Activated CD4-positive, alpha-beta T cell treated with anti-CD3 and anti-CD28 coated beads, Interleukin-2, Interleukin-4, amounts not matched to agents 100 ng/mL and 50 ng/mL, durations not matched to agents 16 hours and 8 hours (primary cell): ENCODE measurements at places on chromosomes 5 and 9.

DNA sequence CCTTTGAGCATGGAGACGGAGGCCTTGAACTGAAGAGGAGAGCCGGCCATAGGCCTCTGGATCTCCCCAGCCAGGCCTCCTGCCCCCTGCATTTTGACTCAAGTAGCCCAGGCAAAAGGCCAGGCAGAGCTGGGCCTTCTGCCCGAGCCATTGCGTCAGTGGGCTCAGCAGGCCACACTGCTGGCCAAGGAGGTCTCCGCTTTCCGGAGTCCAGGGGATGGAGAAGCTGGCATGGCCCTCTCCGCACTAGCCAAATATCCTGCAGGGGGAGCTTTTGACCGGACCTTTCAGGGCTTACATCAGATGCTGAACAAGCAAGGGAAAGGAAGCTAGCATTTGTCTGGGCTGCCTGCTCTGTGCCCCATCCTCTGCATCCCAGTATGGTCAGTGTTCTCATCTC lies 386.8 kb downstream of the TRIM36 start:
- no peak for DNase-seq

GRCh38 chr5:148937830-148938521 lies 111.6 kb downstream of the ADRB2 start:
- no peak for DNase-seq

- no peak for DNase-seq
Measured at GRCh38 chr9:38211002-38211401, 142.0 kb upstream of the SHB start.

- DNase-seq = no peak
Measured at GRCh38 chr9:132793606-132794580, 84.2 kb downstream of the AK8 start.

- no peak for DNase-seq
Measured at GRCh38 chr5:12237837-12238575, 333.8 kb upstream of the CTNND2 start.

DNA sequence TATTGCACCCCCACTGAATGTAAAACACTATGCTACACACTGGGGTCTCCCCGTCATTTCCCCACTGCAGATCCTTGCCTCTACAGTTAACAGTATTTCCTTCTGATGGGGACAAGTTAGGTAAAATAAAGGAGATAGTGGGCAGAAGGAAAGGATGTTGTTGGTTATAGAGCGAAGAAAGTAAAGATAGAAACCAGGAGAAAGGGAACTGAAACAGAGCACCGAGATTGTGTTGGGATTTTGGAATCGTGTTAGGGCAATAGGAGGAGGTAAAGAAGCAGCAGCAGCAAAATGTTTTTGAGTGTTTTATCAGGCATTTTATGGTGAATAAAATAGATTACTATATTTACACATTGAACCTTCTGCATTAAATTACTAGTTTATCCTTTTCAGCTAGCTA lies 60.0 kb downstream of the PAM start:
- DNase-seq = no peak

DNA sequence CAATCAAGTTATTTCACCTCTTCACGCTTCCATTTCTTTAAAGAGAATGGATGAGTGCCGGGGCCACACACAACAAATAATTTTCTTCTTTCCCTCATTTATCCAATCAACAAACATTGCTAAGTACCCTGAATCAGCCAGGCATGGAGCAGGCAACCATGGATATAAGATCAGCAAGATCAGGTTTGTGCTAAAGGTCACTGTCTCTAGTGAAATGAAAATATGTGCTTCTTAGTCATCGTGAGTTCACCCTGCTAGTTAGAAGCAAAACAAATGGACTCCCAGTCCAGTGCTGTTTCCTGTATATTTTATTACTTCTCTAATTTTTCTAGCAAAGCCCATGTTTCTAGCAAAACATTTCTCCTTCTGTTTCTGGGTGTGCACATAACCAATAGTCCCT lies 629.2 kb downstream of the BNC2 start:
- DNase-seq = no peak

- DNase-seq = no peak
Measured at GRCh38 chr9:34630402-34631154, 1.7 kb upstream of the ARID3C start.

GRCh38 chr9:114884787-114885452 lies 45.5 kb downstream of the TNFSF8 start:
- no peak for DNase-seq

DNA sequence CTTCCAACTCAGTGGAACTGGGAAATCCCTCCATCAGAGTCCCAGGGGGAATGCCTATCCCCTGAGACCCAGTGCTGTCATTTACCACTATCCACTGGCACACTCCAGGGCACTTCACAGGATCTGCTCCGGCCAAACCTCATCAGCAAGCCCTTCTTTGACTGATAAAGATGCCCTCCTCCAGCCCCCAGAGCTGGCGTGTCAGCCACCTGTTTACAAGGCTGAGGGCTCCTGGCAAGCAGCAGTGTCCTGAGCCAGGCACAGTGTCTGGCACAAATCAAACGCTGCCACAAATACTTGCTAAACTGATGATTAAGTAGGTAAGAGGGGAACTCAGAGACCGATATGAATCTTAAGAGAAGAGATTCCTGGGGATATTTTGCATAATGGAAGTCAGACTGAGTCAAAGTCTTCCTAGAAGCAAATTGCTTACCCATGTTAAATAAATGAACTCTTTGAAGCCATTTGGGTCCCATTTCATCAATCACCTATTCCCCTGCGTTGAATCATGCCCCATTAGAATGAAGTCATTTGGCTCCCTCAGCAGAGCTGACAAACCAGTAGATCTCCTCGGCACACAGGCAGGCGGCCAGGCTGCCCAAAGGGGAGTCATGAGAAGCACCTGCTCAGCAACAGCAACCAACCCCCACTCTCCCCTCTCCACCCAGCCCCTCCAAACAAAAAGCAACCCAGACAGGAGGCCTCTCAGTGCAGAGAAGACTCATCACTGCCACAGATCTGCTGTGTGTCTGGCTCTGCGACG lies 97.4 kb downstream of the CDK5RAP2 start:
- no peak for DNase-seq

- DNase-seq = no peak
Measured at GRCh38 chr9:114355821-114356220, 26.2 kb downstream of the ORM2 start.

DNA sequence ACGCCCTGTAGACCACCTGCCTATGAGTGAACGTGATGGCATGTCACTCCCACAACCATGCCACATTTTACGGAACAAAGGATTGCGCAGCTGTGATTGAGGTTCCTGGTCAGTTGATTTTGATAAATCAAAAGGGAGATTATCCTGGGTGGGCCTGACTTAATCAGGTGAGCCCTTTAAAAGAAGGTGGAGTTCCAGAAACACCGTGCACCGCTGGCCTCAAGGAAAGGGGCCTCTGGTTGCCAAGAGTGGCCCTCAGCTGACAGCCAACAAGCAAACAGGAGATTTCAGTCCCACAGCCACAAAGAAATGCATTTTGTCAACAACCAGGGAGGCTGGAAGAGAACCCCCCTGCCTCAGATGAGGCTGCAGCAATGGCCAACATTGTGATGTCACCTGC lies 19.0 kb downstream of the TRIM7 start:
- no peak for DNase-seq

DNA sequence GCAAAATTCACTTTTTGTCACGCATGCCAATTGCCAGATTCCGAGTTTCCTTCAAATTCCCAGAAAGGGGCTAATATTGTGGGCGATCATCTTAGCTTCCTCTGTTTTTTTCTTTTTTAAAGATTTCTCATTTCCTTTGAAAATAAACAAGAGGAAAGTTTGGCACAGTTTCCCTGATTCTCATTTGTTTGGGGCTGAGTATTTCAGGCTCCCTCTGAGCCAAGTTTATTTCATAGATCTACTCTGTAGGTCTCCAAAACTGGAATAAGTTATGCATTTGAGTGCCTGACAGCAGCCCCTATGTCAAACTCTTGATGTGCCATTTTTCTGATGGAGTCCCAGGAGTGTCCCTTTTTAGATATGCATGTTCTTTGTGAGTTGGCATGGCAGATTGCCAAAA lies 1297.2 kb upstream of the WWC1 start:
- DNase-seq = no peak

DNA sequence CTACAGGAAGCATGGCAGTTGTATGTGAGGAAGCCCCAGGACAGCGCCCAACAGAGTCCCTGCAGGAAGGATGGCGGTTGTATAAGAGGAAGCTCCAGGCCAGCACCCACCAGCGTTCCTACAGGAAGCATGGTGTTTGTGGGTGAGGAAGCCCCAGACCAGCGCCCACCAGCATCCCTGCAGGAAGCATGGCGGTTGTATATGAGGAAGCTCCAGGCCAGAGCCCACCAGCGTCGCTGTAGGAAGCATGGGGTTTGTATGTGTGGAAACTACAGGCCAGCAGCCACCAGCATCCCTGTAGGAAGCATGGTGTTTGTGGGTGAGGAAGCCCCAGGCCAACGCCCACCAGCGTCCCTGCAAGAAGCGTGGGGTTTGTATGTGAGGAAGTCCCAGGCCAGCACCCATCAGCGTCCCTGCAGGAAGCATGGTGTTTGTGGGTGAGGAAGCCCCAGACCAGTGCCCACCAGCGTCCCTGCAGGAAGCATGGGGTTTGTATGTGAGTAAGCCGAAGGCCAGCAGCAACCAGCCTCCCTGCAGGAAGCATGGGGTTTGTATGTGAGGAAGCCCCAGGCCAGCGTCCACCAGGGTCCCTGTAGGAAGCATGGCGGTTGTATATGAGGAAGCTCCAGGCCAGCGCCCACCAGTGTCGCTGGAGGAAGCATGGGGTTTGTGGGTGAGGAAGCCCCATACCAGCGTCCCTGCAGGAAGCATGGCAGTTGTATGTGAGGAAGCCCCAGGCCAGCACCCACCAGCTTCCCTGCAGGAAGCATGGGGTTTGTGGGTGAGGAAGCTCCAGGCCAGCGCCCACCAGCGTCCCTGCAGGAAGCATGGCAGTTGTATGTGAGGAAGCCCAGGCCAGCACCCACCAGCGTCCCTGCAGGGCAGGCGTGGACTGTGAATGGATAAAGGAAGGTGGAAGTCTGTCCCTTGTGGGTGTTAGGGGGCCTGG lies 79.0 kb downstream of the DAP start:
- no peak for DNase-seq

GRCh38 chr5:41796061-41796460 lies 74.2 kb downstream of the OXCT1 start:
- DNase-seq = no peak

- no peak for DNase-seq
Measured at GRCh38 chr9:115777610-115778009, 376.0 kb upstream of the PAPPA start.

DNA sequence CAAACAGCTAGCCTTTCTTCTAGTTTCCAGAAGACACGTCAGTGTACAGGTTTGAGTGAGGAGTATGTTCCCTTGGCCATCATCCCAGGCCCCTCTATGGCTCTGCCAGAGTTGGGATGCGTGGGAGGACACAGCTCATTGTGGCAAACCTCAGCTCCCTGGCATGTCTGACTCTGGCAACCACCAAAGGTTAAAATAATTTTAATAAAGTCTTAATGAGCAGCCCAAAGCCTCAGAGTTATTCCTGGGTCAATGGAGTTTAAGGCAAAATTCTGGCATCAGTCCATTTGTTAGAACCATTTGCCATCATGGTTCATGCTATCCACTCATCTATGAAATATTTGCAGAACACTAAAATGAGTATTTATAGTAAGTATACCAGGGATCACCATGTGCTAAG lies 79.8 kb upstream of the PAPPA start:
- no peak for DNase-seq

DNA sequence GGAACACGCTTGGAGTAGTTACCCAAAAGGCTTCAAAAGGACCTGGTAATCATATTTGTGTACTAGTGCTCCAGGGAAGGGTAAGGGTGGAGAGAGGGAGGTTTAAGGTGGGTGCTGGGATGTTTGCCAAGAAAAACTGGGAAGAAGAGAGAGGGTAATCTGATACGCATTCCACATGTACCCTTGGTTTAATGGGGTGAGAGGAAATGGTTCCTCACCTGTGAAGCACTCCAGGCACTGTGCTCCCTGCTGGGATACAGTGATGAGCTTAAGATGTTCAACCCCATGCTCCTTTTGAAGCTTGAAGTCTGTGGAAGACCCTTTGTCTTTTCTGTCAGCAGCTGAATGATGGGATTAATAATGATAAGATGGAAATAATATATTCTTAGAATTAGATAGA lies 98.4 kb downstream of the COX7C start:
- DNase-seq = no peak

- no peak for DNase-seq
Measured at GRCh38 chr9:135608999-135609317, 30.4 kb downstream of the GLT6D1 start.

DNA sequence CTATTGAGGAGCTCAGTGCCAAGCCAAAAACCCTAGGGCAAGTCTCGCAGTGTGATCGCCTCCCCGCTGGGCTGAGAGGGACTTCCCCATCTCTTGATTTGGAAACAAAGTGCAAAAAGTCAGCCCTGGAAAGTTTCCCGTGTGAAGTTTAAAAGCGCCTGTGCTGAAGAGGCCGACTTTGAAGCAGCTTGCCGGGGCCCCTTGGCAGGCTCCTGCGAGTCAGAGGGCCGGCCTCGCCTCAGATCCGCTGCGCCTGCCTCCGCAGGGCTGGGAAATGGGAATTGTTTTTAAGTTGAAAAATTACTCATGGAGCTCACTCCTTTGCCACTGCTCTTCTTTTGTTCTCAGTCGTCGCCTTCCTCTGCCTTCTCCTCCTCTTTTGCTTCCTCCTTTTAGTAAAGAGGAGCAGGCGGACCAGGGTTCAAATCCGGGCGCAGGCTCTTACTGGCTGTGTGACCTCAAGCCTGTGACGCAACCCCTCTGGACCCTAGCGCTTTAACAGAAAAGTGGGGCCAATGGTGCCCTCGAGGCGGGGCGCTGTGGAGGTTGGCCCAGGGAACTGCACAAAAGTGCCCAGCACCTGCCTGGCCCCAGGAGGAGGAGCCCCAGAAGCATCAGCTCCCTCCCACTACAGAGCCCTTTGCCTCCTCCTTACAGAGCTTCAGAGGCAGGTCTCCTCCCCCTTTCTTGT lies 14.7 kb upstream of the LHX2 start:
- peak; percentile 47 for DNase-seq

DNA sequence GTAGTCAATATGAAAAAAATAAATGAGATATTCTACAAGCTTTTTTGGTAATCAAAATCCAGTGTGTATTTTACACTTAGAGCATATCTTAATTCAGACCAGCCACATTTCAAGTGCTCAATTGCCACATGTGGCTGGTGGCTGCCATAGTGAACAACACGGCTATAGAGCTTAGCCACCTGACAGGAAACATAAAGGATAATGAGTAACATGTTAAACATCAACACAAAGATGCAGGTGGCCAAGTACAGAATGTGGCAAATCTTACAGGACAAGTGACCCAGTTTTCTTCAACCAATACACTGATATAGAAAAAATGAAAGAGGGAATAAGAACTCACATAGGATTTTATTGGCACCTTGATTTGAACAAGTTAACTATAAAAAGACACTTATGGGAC lies 61.4 kb downstream of the KIF24 start:
- DNase-seq = no peak

GRCh38 chr9:108048406-108049025 lies 558.9 kb upstream of the KLF4 start:
- DNase-seq = no peak

GRCh38 chr9:10479172-10479571 lies 133.6 kb downstream of the PTPRD start:
- no peak for DNase-seq
